Stimulated activated CD4-positive, alpha-beta T cell treated with anti-CD3 and anti-CD28 coated beads, Interleukin-1b, Interleukin-23, amount 100 ng/mL, for 1 hour (primary cell): ENCODE measurements at places on chromosomes 2 and 18.

- DNase-seq: no peak
Measured at GRCh38 chr2:222730366-222730999, 59.0 kb downstream of the MOGAT1 start.

DNA sequence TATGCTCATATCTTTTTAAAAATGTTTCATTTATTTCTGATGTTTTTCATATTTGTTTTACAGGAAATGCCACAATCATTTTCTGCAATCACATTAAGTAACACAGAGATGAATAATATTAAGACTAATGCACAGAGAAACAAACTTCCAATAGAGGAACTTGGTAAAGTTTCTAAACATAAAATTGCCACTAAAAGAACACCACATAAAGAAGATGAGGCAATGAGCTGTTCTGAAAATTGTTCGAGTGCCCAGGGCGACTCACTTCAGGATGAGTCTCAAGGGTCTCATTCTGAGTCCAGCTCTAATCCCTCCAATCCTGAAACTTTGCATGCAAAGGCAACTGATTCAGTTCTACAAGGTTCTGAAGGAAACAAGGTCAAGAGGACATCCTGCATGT lies 70.4 kb downstream of the APLF start:
- no peak for DNase-seq

DNA sequence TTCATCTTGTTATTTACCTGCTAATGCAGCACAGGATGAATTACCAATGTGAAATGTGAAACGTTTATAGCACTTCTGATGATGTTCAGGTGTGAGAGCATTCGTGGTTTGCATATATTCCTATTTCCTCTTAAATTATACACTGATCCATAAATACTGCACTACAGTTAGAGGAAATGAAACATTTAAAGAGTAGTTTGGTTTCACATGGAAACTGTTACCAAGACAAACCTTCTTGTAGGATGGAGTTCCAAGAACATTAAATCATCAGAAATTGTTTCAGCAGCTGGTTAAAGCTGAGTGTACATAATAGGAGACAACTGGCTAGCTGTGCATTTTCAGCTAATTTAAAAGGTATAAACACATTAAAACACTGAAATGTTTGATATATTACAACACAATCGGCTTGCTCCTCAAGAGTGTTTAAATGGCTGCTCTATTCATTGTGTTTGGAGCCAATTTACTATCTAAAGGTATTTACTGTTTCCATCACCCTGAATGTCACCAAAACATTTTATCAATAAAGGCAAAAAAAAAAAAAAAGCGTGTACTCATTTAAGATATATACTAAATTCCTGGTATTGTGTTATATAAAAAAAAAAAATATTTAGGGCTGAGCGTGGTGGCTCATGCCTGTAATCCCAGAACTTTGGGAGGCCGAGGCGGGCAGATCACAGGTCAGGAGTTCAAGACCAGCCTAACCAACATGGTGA lies 100.6 kb downstream of the DYM start:
- DNase-seq: no peak

DNA sequence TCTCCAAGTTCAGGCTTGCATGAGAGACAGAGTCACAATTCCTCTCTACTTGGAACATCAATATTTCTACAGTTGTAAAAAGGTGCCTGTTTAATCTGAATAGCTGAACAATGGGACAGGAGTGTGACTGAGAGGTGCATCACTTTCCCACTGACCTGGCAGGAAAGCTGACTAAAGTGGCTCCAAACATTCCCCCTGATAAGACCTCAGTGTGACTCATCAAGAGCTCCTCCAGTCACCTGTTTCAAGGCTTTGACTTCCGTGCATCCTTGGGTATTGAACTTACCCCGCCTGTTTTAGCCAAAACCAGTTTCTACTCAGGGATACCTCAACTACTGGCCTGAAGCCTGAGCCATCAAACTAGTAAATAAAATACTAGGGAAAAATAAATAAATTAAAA lies 453.9 kb upstream of the DDX18 start:
- no peak for DNase-seq

DNA sequence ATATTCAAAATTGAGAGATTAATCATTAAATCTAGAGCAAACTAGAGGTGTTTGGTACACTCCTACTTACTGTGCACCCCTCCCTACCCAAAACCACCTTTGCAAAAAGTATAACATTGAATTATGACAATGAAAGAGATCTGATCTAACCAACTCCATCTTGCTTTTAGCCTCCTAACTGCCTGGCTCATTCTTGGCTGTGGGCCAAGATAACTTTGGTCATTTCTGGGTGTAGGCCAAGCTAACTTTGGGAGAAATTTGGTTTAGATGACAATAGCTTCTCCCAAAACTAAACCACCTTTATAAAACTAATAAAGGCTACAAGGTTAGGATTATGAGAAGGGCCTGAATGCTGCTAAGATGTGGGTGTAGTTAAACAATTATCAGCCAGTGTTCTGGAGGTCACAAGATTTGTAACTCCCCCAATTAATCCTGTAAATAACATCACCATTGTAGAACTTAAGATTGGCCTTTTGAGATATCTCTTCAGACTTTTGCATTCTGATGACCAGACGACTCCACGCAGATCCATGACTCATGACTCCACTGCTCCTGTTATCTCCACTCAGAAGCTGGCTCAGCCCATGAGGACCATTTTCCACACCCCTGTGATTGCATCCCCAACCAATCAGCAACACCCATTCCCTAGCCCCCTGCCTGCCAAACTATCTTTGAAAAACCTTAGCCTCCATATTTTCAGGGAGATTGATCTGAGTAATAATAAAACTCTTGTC lies 160.2 kb downstream of the FBXO15 start:
- no peak for DNase-seq

DNA sequence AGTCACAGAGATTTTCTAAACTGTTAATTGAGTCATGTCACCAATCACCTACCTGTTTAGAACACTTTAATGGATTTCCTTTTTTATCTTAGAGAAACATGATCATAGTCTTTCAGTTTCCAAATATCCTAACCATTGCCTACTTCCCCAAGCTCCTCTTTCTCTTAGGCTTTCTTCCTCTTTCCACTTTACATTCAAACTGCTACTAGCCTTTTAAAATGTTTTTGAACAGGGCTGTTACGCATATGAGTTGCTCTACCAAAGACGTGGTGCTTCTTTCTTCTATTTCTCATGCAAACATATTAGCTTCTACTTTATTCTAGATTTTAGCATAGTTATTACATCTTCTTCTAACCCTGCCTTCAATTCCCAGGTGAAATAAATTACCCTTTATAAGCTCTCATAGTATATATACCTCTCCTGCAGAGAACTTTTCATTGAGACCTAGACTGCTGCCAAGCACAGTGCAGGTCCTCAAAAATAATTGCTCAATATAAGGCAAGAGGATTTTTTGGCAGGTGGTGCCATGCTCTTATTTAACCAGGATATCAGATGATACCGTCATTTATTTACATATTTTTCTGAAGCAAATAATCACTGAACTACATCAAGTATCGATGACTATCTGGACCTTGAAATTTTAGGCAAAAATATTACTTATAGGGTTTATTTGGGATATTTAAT lies 937.1 kb downstream of the TSN start:
- no peak for DNase-seq

GRCh38 chr2:232250246-232251175 lies 128.0 kb upstream of the ALPP start:
- DNase-seq: no peak

GRCh38 chr2:241863536-241863954 lies 4.9 kb upstream of the PDCD1 start:
- no peak for DNase-seq

DNA sequence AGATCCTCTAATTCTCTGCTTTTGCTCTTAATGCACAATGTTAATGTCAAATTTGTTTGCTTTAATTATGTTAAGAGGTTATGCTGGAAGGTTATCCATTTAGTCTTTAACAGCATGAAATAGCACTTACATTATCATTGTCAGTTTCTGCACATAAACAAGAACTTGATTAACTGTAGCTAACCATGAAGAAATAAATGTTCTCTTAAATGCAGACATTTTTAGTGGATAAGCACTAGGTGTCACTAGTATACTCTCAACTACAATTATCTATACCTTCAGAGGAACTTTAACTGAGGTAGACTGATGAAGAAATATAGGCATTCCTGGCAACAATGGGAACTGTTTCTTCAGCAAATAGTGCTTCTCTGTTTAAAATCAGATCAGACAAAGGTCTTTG lies 178.8 kb upstream of the CHST9 start:
- no peak for DNase-seq

DNA sequence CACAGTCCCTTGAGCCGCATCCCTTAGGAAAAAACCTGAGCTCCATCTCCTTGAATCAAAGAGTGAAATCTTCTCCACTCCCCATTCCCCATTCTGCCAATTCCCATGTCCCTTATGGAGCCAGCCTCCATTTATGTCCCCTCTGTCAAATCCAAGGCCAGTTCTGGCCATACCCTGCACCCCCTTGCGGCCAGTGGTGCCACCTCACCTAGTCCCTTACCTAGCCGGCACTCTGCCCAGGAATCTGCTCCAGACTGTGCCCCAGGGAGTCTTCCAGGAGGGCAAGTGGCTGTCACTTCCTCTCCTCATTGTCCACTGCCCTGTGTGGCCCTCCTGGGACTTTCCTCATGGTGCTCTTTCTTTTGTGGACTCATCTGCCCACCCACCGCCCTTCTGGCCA lies 195.4 kb upstream of the RMP24 start:
- no peak for DNase-seq

DNA sequence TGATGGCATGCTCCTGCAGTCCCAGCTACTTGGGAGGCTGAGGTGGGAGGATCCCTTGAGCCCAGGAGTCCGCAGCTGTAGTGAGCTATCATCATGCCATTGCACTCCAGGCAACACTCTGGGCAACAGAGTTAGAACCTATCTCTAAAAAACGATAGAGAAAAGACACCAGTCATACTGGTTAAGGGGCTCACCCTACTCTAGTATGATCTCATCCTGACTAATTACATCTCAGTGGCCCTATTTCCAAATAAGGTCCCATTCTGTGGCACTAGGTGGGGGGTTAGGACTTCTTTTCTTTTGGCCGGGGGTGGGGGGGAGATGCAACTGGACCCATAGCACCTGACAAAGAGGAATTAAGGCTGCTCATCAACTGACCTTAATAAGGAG lies 163.2 kb upstream of the NCK2 start:
- no peak for DNase-seq

- DNase-seq: no peak
Measured at GRCh38 chr18:22701795-22702194, 231.3 kb upstream of the RBBP8 start.

DNA sequence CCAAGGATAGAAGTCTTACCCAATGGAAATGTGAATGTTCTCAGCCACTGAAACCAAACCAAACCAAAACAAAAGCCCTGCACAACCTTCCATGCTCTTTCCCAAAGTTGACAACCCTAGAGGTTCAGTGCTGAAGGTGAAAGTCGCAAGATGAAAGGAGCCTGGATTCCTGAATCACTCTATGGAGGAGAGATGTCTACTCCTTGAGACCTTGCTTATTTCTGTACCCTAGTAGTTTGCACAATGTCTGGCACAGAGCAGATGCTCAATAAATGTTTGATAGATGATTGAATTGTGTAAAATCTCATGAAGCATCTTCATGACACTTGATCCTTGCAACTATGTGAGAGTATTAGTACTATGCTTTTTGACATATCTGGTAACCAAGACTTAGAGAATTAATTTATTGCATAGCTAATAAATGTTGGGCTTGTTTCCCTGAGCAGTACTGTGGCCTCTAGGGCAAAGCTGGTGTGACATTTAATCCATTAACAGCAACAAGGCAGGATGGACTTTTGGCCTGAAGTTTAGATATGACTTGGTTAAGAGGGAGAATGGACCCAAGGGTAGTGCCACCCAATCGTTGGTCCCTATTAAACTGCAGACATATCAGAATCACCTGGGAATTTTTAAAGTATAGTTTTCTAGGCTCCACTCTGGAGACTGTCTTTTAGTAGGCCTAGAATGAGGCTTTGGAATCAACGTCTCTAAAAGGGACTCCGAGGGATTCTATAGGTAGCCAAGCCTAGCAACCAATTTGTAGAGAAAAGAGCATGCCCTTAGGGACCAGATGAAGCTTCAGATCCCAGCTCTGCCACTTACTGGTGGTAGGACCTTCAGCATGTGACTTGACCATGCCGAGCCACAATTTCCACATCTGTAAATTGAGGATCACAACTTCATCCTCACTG lies 145.9 kb downstream of the DDX1 start:
- no peak for DNase-seq

DNA sequence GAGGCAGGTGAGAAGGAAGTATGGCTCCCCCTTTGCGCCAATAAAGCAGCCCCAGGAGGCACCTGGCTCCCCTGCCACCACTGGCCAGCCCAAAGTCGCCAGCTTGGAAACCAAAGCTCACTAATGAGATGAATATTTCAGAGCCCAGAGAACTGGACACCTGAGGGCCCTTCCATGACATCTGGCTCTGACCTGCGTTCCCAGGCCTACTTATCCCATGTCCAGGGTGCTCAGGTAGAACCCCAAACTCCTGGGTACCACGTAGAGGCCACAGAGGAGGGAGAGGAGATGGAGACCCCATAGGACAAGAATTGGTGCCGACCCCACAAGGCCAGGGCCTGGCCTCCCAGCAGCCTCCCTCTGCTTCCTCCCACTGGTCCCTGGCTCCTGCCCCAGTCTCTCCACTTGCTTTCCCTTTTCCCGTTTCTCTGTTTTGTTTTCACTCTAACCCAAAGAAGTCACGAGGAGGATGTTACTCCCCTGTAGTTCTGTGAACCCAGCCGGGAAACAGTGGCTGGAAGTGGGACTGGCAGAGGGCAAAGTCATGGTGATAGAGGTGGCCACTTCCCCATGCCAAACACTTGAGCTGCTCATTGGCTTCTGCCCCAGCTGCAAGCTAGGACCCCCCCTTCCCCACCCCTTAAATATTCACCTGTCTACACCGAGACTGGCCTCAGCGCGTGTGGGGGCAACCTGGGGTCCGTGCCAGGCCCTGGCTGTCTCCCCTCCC lies 820 bp downstream of the TMBIM1 start:
- DNase-seq: no peak

GRCh38 chr2:136310797-136311603 lies 193.1 kb upstream of the CXCR4 start:
- no peak for DNase-seq

- no peak for DNase-seq
Measured at GRCh38 chr2:238069021-238069709, 8.4 kb downstream of the SCLY start.

- no peak for DNase-seq
Measured at GRCh38 chr18:51666763-51667191, 469.3 kb upstream of the MEX3C start.

DNA sequence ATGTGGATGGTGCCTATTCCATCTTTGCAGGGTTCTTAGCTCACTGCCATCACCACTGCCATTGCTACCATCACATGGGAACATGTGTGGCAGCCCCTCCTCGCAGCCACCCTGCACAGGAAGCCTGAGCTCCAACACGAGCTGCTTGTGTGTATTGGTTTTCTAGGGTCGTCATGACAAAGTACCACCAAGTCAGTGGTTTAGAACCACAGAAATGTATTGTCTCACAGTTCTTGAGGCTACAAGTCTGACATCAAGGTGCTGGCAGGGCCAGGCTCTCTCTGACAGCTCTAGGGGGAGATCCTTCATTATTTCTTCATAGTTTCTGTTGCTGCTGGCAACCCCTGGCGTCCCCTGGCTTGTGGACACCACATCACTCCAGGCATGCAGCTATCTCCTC lies 10.3 kb upstream of the IL1R2 start:
- no peak for DNase-seq

GRCh38 chr18:49076654-49077166 lies 125.9 kb upstream of the SMAD7 start:
- no peak for DNase-seq
